Activated CD4-positive, CD25-positive, alpha-beta regulatory T cell (primary cell): ENCODE measurements at places on chromosomes 7 and 10.

GRCh38 chr10:75101416-75102251, 9.8 kb upstream of the SAMD8 start:
- DNase-seq: no peak

DNA sequence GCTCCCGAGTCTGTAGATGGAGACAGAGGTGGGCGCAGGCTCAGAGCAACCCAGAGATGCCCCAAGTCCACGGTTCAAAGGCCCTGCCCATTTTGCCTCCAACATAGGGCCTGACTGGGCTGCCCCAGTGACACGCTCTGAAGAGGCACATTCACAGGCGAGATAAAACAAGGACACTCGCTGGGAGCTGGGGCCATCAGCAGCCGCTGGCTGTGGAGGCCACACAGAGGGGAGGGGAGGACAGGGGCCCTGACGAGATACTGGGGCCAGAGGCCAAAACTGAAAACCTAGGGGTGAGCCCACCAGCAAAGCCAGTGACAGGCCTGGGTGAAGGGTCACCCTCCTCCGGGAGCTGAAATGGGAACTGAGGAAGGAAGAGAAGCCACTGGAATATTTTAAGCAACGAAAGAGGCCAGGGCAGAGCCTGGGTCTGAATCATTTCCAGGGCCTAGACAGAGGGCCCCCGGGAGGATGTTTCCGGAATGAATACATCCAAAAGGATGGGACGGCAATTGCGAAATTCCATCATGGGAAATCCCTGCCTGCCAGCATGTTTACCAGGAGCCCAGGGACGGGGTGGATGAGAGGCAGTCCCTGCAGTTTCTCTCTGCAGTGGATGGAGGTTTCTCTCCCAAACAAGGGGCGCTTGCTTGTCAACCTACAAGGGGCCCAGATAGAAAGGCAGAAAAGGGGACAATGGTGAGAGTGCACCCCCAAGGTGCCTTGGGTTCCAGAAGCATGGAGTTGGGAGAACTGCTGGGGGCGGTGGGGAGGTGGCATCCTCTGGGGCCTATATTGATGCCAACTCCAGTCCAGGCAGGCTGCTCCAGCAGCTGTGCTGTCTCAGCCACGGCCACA, 29.0 kb upstream of the HSPA12A start:
- no peak for DNase-seq

DNA sequence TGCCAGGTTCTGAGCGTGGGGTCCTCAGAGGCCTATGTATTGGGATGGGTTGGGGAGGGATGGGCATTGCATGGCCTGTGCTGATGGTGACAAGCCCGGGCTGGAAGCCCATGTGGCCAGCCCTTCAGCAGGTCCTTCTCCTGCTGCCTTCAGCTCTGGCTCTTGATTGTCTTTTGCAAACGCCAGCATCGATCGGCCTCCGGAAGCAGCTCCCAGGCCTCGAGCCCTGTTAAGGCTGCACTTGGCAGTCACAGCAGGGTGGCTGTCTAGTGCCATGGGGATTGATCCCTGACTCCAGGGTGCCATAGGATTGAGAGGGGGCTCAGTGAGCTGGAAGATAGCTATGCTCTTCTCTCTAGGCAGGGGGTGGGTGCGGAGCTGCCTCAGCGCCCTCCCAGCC, 51.4 kb downstream of the CDH23 start:
- no peak for DNase-seq

DNA sequence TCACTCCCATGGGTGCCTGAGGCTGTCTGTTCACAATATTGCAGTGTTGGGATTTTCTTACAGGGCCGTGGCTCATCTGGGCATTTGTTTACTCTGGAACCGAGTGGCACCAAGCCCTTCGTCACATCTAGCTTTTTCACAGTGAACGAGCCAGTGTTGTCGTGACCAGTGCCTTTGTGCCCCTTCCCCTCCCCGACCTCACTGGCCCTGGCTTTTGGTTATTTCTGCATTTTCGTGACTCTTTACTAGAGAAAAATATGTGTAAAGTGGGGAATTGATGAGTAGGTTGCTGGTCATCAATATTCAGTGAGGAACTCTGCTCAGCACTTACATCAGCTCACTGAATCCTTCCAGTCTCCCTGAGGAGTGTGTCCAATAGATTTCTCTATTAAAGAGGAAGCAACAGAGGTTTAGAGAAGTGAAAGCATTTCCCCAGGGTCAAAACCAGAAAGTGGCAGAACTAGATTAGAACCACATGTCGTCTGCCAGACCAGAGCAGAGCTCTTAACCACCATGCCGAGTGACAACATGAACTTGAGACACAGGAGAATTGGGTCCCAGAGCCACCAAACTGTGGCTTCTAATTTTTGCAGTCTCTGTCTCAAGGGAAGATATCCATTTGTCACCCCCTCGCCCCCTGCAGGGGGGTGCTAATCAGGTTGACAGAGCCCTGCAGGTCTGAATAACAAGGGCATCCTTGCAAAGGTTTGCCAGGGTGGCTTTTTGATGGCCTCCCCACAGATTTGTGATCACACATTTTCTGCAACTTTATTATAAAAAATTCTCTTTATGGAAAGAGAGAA, 125.3 kb downstream of the CHN2 start:
- DNase-seq: no peak

DNA sequence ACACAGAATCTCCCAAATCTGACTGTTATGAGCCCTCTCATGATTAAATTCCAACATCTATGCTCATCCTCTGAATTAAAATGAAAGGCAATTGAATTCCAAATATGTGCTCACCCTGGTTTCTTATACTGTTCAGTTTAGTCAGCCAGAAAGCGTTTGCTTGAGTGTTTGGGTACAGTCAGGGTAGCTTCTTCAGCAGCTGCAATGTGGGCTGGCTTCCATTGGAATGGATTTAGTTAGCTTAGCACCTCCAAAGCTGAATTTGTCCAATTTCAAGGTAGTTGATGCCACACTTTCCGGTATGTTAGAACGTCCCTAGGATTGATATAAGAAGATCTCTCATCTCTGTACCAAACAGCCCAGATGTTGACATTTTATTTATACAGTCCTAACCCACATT, 9.3 kb downstream of the KLHL7 start:
- DNase-seq: no peak

DNA sequence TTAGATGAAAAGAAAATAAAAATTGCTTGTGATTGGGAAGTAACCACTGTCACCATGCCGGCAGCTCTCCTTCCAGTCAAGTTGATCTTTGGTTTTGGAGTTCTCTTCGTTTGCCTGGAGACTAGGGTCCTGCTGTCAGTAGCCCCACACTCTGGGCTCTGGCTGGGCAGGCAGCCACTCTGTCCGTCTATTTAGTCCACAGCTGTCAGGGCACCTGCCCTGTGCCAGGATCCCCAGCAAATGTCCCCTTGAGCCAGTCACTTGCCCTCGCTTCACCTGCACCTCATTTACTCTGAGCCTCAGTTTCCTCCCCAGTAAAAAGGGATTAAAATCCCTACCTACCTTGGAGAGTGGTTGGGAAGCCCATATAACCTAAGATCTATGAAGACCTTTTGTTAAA, 55.5 kb downstream of the PAX2 start:
- DNase-seq: no peak

GRCh38 chr10:70656489-70656888, 15.8 kb upstream of the ADAMTS14 start:
- no peak for DNase-seq

DNA sequence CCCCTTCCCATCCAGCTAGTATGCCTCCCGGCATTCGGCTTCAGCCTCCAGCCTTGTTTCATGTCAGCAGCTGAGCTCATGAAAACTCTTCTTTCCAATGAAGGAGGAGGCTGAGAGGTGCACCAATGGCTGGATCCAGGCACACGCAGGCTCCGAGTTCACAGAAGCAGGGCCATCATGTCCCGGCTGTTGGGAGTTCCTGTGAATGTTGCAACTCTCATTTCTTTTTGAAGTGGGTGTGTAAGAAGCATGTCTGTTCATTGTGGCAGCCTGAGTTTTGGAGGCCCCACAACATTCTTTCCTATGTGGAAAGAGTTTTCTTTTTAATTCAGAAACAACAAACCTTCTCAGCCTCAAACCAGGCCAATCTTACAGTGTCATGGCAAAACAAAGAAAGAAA, 89.7 kb downstream of the PTPRE start:
- no peak for DNase-seq

DNA sequence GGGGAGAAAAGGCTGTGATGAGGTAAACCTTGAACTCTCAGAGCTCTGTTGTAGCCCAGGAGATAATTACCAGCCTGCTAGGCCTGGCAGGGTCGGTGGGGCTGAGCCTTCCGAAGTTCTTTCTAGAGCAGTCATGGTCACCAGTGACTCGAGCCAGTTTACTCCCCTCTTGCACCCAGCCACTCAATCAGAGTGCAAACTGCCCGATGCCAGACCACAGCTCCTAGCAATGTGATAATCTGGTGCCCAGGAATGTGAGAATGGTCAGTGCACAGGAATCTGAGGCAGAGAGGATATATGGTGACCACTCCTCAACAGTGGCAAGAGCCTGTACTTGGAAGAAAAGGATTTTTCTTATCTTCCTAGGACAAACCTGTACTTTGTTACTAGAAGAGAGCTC, 46.4 kb upstream of the KMT2E start:
- DNase-seq: no peak

DNA sequence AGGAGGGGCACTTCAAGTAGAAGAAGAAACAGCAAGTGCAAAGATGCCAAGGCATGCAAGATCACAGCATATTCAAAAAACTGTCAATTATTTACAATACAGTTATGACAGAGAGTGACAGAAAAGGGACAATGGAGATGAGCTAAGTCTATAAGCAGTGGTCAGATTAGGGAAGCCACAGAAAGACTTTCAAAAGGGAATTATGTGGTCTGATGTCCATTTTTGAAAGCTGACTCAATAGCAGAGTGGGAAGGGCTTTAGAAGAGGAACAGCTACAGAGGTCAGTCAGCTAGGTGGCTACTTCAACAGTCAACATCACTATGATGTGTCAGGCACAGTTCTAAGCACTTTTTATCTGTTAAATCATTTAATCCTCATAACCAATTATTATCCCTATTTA, 45.2 kb upstream of the SPOCK2 start:
- no peak for DNase-seq

DNA sequence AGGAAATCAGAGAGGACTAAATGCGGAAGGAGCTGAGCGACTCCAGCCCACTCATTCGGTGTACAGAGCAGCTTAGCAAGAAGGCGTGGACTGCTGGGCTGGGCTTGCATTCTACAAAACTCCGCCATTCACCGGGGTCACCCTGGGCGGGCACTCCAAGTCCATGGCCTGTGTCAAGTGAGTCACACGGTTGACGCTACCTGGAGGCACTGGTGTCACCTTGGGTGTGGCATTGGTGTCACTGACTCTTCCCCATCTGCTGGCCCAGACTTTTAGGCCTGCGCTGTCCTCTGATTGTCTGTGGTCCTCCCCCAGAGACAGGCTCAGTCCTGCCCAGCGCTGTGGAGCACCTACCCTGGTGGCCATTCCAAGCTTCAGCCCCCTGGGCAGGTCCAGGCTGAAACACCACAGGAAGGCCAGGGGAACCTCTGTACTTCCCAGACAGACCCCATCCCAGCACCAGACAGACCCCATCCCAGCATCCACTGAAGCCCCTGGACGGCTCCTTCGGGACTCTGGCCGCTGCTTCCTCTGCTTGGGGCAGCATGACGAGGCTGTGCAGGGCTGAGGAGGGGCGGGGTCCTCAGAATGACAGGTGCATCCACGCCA, 30.6 kb upstream of the CNPY1 start:
- no peak for DNase-seq

- no peak for DNase-seq
Observed at GRCh38 chr10:72688208-72688651, 3.7 kb upstream of the MCU start.

- DNase-seq: no peak
Observed at GRCh38 chr10:105042906-105043552, 401.9 kb downstream of the SORCS3 start.

- DNase-seq: no peak
Observed at GRCh38 chr10:60818134-60818770, 40.0 kb downstream of the CDK1 start.

DNA sequence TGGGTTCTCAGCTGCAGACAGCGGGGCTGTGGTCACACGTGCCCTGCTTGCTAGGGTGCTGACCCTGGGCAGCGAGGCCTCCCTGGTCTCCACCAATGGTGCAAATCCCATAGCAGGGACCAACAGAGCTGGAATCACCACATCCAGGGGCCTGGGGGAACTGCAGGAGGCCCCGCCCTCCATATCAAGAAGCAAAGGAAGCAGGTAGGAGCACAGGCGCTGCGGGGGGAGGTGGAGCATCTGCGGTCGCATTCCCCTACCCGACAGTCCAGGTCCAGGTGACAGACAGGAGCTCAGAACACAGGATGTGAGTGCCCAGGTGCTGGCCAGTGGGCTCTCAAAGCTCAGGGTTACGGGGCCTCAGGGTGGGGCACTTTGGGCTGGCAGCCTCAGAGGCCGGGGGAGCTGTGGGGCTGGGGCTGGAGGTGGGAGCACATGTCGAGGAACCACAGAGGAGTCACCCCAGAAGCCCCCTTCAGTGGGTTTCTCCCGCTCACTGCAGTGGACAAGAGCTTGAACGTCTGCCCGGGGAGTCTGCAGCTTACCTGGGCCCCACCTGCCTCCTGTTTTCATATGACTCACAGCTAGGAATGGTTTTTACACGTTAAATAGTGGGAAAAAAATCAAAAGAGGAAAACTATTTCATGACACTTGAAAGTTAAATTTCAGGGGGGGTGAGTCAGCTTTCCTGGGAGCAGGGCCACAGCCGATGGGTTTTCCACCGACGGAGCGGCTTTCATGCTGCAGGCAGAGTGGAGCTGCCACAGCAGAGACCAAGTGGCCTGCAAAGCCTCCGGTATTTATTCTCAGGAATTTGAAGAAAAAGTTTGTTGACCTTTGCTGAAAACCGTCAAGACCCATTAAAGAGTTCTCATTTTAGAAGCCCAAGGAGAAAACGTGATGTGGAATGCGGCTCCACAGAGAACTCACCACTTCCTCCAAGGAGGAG, 148.7 kb upstream of the PPP2R2D start:
- no peak for DNase-seq

DNA sequence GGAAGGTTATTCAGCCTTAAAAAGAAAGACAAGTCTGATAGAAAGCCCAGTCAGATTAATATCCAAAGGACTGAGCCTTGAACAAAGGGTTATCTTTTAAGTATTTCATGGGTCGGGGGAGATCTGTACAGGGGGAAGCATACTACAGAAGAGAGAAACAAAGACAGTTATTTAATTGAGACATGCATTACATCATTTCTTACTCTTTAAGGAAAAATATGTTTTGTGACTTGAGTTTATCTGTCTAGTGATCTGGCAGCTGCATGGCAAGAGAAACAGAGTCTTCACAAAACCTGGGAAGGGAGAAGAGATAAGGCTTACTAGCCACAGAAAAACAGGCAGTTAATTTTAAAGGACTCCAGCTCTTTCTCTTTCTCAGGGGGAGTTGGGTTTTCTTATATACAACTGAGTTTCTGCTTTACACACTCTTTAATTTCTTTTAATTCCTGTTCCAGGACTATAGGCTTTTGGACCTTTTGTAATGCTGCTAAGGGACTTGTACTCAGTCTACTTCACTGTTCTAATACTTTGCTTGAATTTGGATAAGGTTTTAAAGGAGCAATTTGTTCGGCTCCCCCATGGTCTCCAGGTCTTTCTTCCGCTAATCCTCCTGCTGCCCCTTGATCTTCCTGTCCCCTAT, 20.9 kb upstream of the CYP3A43 start:
- no peak for DNase-seq
